ENCODE measurements at places on chromosomes 2 and 18. TPM values are rescaled to one million over a fixed set of nuclear protein-coding genes. Genes with fewer than 3 reads are reported as not detected.

GRCh38 chr2:65371074-65371434 lies 61.3 kb downstream of the SPRED2 start:
- no peak for DNase-seq
- H3K4me1 ChIP-seq = peaks cover 46% of the 10 kb centered on the region
- H3K36me3 ChIP-seq = no peaks in the 10 kb centered on the region
- H3K27ac ChIP-seq = no peak overlapping the region

DNA sequence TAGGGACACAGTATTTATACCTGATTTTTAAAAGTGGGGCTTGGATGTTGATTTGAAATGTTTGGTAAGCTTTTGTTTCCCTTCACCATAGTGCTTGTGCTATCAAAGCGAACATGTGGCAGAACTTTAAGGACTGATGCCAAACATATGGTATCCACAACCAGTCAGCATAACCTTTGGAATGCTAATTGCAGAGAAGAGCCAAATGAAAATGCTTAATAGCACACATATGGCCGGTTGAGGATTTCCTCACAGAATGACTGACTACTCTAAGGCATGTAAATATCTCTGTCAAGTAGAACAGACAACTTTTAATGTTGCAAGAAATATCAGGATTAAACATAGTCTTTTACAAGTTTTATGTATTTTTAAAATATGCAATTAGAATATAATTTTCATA lies 120.9 kb upstream of the COL3A1 start:
- H3K4me3 ChIP-seq = no peak overlapping the region
- H3K4me1 ChIP-seq = no peaks in the 10 kb centered on the region
- DNase-seq = no peak
- no peaks in the 10 kb centered on the region for H3K36me3 ChIP-seq
- H3K27ac ChIP-seq = no peak overlapping the region
- H3K27me3 ChIP-seq = no peaks in the 10 kb centered on the region

TCF23 gene
- total RNA-seq = not detected

- no peak overlapping the region for H3K27ac ChIP-seq
- no peak overlapping the region for H3K4me3 ChIP-seq
- no peak for DNase-seq
Measured at GRCh38 chr2:211367293-211367692, 810.9 kb downstream of the CPS1 start.

DHRS9 gene
- total RNA-seq = 0.11 TPM

DNA sequence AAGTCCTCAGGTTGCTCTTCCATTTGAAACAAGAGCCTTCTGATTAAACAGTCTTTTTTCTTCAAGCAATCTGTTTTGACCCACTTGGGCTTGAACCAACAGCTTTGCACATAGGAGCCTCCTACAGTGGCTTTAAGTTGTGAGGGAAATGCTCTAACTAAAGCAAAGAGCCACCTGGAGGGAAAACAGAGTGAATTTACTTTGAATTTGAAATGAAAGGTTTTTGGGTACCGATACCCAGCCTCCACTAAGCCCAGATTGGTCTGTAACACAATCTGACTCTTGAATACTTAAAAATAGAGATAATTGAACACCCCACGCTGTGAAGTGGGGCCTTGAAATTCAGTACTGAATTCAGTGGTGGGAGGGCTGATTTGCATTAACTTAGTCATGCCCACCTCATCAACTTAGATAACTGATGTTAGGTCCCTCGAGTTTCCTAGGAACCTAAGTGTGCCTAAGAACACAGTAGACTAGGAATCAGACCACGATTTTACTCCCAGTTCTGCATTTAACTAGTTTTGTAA lies 56.3 kb upstream of the ACVR1C start:
- no peaks in the 10 kb centered on the region for H3K36me3 ChIP-seq
- H3K27ac ChIP-seq = no peak overlapping the region
- H3K4me3 ChIP-seq = no peak overlapping the region
- no peaks in the 10 kb centered on the region for H3K4me1 ChIP-seq
- no peak for DNase-seq

DNA sequence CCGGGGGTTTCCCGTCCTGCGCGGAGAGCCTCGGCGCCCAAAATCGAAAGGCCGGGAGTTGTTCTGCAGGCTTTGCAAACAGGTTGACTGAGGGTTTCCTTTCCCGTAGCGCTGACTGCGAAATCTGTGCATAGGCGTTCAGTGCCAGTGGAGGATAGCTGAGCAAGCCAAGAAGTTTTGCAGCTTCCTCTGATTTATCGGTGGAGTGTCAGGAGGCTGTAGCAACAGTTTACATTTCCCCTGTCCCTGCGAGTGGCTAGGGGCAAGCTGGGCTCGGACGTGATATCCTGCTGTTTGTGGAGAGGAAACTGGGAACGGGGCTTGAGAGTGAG lies 694 bp downstream of the THSD7B start:
- no peaks in the 10 kb centered on the region for H3K36me3 ChIP-seq
- H3K27me3 ChIP-seq = peaks cover 43% of the 10 kb centered on the region
- H3K27ac ChIP-seq = no peak overlapping the region
- DNase-seq = no peak
- H3K4me3 ChIP-seq = no peak overlapping the region
- no peaks in the 10 kb centered on the region for H3K4me1 ChIP-seq

- no peaks in the 10 kb centered on the region for H3K36me3 ChIP-seq
- no peak overlapping the region for H3K27ac ChIP-seq
- peaks cover 3% of the 10 kb centered on the region for H3K4me1 ChIP-seq
- H3K4me3 ChIP-seq = no peak overlapping the region
Measured at GRCh38 chr18:63376538-63376937, 9.5 kb upstream of the KDSR start.

LRRTM4 gene
- total RNA-seq = not detected

- H3K36me3 ChIP-seq = peaks cover 12% of the 10 kb centered on the region
- peak overlapping the region; percentile 98 for H3K27ac ChIP-seq
- H3K4me3 ChIP-seq = no peak overlapping the region
- H3K4me1 ChIP-seq = peaks cover 59% of the 10 kb centered on the region
- H3K27me3 ChIP-seq = no peaks in the 10 kb centered on the region
Measured at GRCh38 chr2:177397481-177398289, 5.1 kb downstream of the AGPS start.

- H3K27me3 ChIP-seq = no peaks in the 10 kb centered on the region
- H3K36me3 ChIP-seq = no peaks in the 10 kb centered on the region
- DNase-seq = no peak
- no peak overlapping the region for H3K4me3 ChIP-seq
- H3K27ac ChIP-seq = no peak overlapping the region
Measured at GRCh38 chr2:201648-202433, 62.0 kb downstream of the SH3YL1 start.

- no peak overlapping the region for H3K27ac ChIP-seq
- DNase-seq = no peak
- no peak overlapping the region for H3K4me3 ChIP-seq
- H3K36me3 ChIP-seq = no peaks in the 10 kb centered on the region
- no peaks in the 10 kb centered on the region for H3K27me3 ChIP-seq
- H3K4me1 ChIP-seq = peaks cover 12% of the 10 kb centered on the region
Measured at GRCh38 chr2:162330881-162331280, 12.4 kb upstream of the IFIH1 start.

DNA sequence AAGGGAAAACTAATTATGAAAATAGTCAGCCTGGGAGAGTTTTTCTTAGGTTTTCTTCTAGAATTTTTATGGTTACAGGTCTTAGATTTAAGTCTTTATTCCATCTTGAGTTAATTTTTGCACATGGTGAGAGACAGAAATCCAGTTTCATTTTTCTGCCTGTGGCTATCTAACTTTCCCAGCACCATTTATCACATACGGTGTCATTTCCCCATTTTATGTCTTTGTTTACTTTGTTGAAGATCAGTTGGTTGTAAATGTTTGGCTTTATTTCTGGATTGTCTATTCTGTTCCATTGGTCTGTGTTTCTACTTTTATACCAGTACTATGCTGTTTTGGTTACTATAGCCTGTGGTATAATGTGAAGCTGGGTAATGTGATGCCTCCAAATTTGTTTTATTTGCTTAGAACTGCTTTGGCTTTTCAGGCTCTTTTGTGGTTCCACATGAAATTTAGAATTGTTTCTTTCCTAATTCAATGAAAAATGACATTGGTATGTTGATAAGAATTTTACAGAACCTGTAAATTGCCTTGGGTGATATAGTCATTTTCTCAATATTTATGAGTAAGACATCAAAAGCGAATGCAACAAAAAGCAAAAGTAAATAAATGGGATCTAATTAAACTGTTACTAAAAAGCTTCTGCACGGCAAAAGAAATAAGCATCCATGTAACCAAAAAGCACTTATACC lies 146.1 kb upstream of the NOL4 start:
- no peak for DNase-seq
- no peak overlapping the region for H3K27ac ChIP-seq
- no peaks in the 10 kb centered on the region for H3K36me3 ChIP-seq
- no peaks in the 10 kb centered on the region for H3K27me3 ChIP-seq
- H3K4me1 ChIP-seq = no peaks in the 10 kb centered on the region
- no peak overlapping the region for H3K4me3 ChIP-seq

- no peak for DNase-seq
- peaks cover 3% of the 10 kb centered on the region for H3K4me1 ChIP-seq
- H3K27ac ChIP-seq = no peak overlapping the region
- no peaks in the 10 kb centered on the region for H3K27me3 ChIP-seq
- no peaks in the 10 kb centered on the region for H3K36me3 ChIP-seq
Measured at GRCh38 chr2:55761024-55761423, 67.4 kb upstream of the PNPT1 start.

- DNase-seq = no peak
- H3K4me3 ChIP-seq = no peak overlapping the region
- no peak overlapping the region for H3K27ac ChIP-seq
- H3K4me1 ChIP-seq = peaks cover 43% of the 10 kb centered on the region
- H3K36me3 ChIP-seq = no peaks in the 10 kb centered on the region
- H3K27me3 ChIP-seq = no peaks in the 10 kb centered on the region
Measured at GRCh38 chr18:35077937-35078336, 36.7 kb downstream of the MAPRE2 start.

GCC2 gene
- total RNA-seq = 18.6 TPM

GRCh38 chr2:127650785-127651380 lies 4.9 kb downstream of the GPR17 start:
- no peaks in the 10 kb centered on the region for H3K36me3 ChIP-seq

DNA sequence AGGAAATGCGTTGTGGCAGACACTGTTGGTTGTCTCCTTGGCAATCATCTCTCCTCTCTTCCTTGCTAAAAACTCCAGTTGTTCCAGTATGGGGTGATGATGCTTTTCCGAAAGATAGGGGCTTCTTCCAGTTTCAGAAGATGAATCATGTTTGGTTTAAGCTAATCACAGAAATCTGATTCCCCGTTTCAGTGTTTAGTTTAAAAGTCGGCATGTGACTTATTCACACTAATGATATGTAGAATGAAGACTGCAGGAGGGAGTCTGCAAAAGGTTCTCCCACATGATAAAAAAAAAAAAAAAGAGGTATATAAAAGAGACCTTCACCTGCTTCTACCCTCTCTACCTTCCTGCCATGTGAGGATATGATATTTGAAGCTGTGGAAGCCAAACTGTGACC lies 239.0 kb upstream of the SIX2 start:
- no peaks in the 10 kb centered on the region for H3K36me3 ChIP-seq
- peaks cover 13% of the 10 kb centered on the region for H3K4me1 ChIP-seq
- H3K4me3 ChIP-seq = no peak overlapping the region

DNA sequence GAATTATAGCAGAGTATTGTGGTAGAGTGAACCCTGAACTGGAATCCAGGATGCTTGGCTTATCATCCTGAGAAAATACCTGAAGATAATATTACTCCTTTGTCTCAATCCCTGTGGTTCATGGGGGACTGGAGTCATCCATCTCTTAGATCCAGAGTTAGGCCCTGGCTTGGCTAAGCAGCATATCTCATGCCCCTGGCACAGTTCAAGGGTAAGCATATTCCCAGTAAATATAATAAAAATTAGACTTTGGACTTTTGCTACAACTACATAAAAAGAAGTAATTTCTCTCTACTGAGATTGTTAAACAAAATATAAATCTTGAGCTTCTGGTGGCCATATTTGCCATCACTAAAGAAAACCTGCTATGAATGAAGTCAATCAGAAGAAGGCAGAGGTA lies 47.7 kb upstream of the STK39 start:
- H3K27ac ChIP-seq = no peak overlapping the region
- H3K36me3 ChIP-seq = no peaks in the 10 kb centered on the region

MC5R gene
- not detected for total RNA-seq

CXCR2 gene
- not detected for total RNA-seq
